ENCODE measurements at places on chromosomes 5 and 9. TPM values are rescaled to one million over a fixed set of nuclear protein-coding genes. Genes with fewer than 3 reads are reported as not detected.

TPM2 gene
- 161 TPM for total RNA-seq

GRCh38 chr5:79488058-79488457, 25.9 kb downstream of the HOMER1 start:
- no peaks in the 10 kb centered on the region for H3K27me3 ChIP-seq
- H3K36me3 ChIP-seq = no peaks in the 10 kb centered on the region
- H3K4me1 ChIP-seq = no peaks in the 10 kb centered on the region
- DNase-seq = no peak
- no peak overlapping the region for H3K4me3 ChIP-seq

INPP5E gene
- 13.0 TPM for total RNA-seq

DNA sequence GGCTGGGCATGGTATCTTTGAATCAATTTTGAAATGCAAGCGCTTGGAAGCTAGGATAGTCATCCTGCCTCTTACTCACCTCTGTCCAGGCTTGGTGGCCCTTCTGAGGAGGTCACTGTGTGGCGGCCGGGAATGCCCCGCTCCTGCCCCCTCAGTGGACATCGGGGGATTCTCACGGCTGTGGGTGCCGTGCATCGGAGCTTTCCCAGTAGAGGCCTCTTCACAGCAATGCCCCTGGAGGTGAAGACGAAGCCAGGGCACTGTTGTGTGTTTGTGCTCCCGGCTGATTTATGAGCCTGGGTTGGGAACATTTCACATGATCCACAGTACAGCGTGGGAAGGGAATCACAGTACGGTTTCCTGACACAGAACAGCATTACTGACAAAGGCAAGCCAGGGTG, 147.5 kb downstream of the NXNL2 start:
- H3K4me3 ChIP-seq = no peak overlapping the region
- DNase-seq = no peak
- H3K27me3 ChIP-seq = no peaks in the 10 kb centered on the region
- H3K27ac ChIP-seq = no peak overlapping the region
- H3K36me3 ChIP-seq = no peaks in the 10 kb centered on the region

DNA sequence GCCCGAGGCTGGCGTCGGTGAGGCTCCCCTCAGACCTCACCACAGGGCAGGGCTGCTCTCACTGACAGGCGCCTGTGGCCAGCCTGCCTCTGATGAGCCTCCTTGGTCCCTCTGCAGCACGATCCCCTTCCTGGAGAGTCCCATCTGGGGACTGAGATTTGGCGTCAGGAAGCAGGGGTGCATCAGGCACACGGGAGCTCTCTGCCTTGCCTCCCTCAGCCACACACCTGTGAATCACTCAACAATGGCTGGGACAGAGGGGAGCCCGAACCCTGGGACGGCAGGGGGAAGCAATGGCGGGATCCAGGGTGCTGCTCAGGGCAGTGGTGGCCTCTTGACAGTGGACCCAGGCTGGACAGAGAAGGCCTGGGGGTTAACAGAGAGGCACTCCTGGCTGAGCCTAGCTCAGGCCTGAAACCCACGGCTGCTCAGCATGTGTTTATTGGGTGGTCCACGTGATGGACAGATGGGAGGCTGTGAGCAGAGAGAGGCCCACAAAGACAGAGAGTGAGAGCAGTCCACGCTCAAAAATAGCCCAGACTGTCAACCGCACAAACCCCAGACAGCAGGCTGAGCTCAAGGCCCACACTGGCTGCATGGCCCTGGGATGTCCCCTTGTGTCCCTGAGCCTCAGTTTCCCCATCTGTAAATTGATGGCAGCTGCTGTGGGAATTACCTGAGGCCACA, 11.9 kb downstream of the RASGEF1C start:
- no peaks in the 10 kb centered on the region for H3K36me3 ChIP-seq
- no peak overlapping the region for H3K27ac ChIP-seq
- no peaks in the 10 kb centered on the region for H3K4me1 ChIP-seq

FAM120AOS gene
- total RNA-seq = 46.0 TPM

LARP1 gene
- 151 TPM for total RNA-seq

Measured in upper lobe of right lung (tissue), 1 donor.